Tibial nerve (tissue), 4 donors: ENCODE measurements at places on chromosomes 7 and 10. TPM values are rescaled to one million over a fixed set of nuclear protein-coding genes. Genes with fewer than 3 reads are reported as not detected.

MALRD1 gene
- total RNA-seq: 1.3 TPM

ATAD1 gene
- 27.3 TPM for total RNA-seq

C10orf95 gene
- total RNA-seq: not detected

DDC gene
- not detected for total RNA-seq

RELN gene
- 117 TPM for total RNA-seq

PLCE1 gene
- total RNA-seq: 30.6 TPM

BUD31 gene
- total RNA-seq: 75.4 TPM

UPK3BL2 gene
- 9.6 TPM for total RNA-seq

WNT2 gene
- 1.7 TPM for total RNA-seq

DNA sequence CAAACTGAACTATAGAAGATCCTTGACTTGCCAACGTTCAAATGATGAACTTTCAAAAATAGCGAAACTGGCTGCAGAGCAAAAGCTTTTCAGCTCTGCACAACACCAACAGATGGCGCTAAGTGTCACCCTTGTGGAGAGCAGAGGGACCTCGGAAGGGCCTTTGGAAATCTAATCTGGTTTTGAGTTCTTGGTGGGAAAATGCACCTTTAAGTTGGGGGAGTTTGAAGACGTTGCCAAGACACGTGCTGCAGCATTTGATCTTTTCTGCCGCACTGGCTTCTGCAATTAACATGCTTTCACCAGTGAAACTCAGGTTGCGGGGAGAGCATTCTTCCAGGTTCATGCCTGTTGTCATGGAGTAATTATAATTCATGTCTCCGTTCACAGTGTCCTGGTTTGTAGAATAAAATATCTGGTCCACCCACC lies 26.3 kb upstream of the WDR11 start:
- no peaks in the 10 kb centered on the region for H3K27me3 ChIP-seq
- H3K36me3 ChIP-seq: no peaks in the 10 kb centered on the region
- DNase-seq: no peak
- no peak overlapping the region for H3K27ac ChIP-seq
- H3K4me1 ChIP-seq: no peaks in the 10 kb centered on the region

GRCh38 chr10:46319389-46319788 lies 32.6 kb downstream of the ANTXRL start:
- no peak overlapping the region for H3K4me3 ChIP-seq
- H3K27ac ChIP-seq: no peak overlapping the region
- H3K27me3 ChIP-seq: no peaks in the 10 kb centered on the region
- DNase-seq: no peak
- no peaks in the 10 kb centered on the region for H3K4me1 ChIP-seq

DNA sequence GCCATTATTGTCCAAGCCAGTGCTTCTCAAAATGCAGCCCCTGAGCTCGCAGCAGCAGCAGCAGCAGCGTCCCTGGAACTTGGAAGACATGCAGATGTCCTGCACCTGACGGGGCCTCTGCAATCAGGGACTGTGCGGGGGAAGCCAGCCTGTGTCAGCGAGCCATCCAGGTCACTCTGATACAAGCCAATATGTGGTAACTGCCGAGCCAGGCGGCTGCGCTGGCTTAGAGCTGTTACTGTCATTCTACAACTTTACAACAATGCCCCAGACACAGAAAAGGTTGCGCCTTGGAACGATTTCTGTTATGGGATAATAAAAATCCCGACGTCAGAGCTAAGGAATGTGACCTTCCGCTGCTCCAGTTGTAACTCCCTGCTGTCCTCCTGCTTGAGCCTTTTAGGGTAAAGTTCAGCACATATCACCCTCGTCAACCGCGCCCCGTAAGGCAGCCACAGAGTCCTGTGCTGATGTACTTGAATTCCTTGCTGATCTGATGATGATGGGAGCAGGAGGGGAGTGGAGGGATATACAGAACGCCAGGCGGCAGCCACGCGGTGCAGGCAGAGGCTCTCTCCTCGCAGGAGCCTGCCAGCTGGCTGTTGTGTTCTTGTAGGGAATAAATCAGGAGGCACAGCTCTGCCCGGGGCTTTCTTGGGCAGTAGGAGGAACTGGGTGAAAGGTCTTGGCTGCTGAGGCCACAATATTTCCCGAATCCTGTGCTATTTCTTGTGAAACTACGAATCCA lies 20.0 kb upstream of the CRYGN start:
- no peaks in the 10 kb centered on the region for H3K27me3 ChIP-seq
- peaks cover 22% of the 10 kb centered on the region for H3K36me3 ChIP-seq
- DNase-seq: peak; percentile 75
- no peaks in the 10 kb centered on the region for H3K4me1 ChIP-seq
- peak overlapping the region; percentile 98 for H3K27ac ChIP-seq
- peak overlapping the region; percentile 16 for H3K4me3 ChIP-seq

DNA sequence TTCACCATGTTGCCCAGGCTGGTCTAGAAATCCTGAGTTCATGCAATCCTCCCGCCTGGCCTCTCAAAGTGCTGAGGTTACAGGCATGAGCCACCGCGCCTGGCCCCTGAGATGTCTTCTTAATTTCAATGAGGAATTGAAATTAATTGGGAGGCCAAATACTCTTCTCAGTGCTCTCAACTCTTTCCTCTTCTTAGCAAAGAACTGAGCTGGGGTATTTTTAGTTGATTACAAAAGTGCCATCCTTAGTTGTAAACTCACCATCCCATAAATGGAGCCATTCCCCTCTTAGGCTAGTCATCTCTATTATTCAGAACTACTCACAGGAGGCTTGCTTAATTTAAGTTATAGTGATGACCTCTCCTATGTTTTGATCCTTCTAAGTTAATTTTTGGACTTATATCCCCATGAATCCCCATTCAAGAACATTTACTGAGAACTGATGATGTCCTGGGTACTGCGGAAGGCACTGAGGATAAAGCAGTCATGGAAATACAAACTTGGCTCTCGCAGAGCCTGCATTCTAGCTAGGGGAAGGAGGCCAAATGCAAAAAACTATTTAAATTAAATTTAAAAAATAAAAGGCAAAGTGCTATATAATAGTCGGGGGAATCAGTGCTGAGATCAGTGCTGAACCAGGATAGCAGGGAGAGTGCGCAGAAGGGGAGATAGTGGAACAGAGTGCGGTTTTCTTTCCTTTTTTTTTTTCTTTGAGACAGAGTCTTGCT lies 145.3 kb downstream of the SFMBT2 start:
- H3K4me1 ChIP-seq: no peaks in the 10 kb centered on the region
- H3K4me3 ChIP-seq: no peak overlapping the region
- no peak for DNase-seq
- no peak overlapping the region for H3K27ac ChIP-seq
- H3K27me3 ChIP-seq: no peaks in the 10 kb centered on the region

- peaks cover under 1% of the 10 kb centered on the region for H3K4me1 ChIP-seq
- no peak overlapping the region for H3K27ac ChIP-seq
- no peak overlapping the region for H3K4me3 ChIP-seq
- H3K27me3 ChIP-seq: no peaks in the 10 kb centered on the region
- H3K36me3 ChIP-seq: no peaks in the 10 kb centered on the region
- peak; percentile 40 for DNase-seq
Observed at GRCh38 chr7:29140873-29141468, 5.4 kb downstream of the CPVL start.

- H3K27ac ChIP-seq: no peak overlapping the region
- H3K4me3 ChIP-seq: no peak overlapping the region
- H3K4me1 ChIP-seq: no peaks in the 10 kb centered on the region
- no peaks in the 10 kb centered on the region for H3K27me3 ChIP-seq
- DNase-seq: no peak
- no peaks in the 10 kb centered on the region for H3K36me3 ChIP-seq
Observed at GRCh38 chr7:128055637-128056036, 24.4 kb upstream of the LRRC4 start.

GRCh38 chr10:95536017-95536416 lies 25.2 kb downstream of the SORBS1 start:
- no peaks in the 10 kb centered on the region for H3K36me3 ChIP-seq
- H3K4me3 ChIP-seq: no peak overlapping the region
- H3K4me1 ChIP-seq: peaks cover 78% of the 10 kb centered on the region
- DNase-seq: no peak
- no peaks in the 10 kb centered on the region for H3K27me3 ChIP-seq
- peak overlapping the region; percentile 62 for H3K27ac ChIP-seq

- no peak for DNase-seq
- H3K4me1 ChIP-seq: no peaks in the 10 kb centered on the region
- peaks cover 17% of the 10 kb centered on the region for H3K36me3 ChIP-seq
- H3K27ac ChIP-seq: no peak overlapping the region
- no peak overlapping the region for H3K4me3 ChIP-seq
- no peaks in the 10 kb centered on the region for H3K27me3 ChIP-seq
Observed at GRCh38 chr10:20048161-20048560, 231.9 kb downstream of the PLXDC2 start.

- DNase-seq: no peak
- H3K27ac ChIP-seq: no peak overlapping the region
- no peaks in the 10 kb centered on the region for H3K4me1 ChIP-seq
- H3K4me3 ChIP-seq: no peak overlapping the region
Observed at GRCh38 chr7:22932896-22933295, 81.0 kb downstream of the HYCC1 start.

GRCh38 chr10:48695636-48696534 lies 11.2 kb downstream of the WDFY4 start:
- DNase-seq: no peak
- no peaks in the 10 kb centered on the region for H3K36me3 ChIP-seq
- H3K27me3 ChIP-seq: no peaks in the 10 kb centered on the region
- H3K27ac ChIP-seq: no peak overlapping the region
- H3K4me1 ChIP-seq: no peaks in the 10 kb centered on the region

DNA sequence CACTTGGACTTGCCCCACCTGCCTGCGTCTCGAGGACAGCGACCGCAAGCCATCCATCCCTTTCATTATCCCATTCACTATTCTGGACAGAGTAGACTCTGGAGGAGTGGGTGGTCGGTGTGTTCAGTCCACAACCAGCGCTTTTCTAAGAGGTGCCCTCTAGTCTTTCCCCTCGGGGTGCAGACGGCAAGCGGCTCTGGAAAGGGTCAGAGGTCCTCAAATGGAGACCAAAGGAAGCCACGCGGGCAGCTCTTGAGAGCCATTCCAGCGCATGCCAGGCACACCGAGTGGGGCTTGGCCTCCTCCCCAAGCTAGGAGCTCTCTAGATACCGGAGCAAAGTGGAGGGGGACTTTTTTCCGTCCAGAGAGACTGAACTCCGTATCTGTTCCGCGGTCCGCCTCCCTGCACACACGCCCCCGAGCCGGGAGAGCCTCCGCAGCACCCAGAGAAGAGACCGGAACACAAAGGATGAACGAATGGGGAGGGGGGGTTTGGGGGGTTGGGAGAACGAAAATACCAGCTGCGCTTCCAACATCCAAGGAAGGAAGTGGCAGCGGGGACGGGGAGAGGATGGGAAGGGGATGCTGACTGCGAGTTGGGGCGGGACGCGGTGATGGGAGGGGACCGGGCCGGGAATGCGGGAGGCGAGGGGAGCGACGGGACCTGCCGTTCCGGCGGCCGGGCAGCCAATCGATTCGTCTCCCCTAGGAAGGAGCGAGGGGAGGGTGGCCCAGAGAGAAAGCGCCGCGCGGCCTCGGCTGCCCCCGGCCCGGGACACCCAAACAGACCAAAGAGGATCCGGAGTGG lies 515 bp downstream of the GSDME start:
- H3K36me3 ChIP-seq: no peaks in the 10 kb centered on the region
- peak overlapping the region; percentile 88 for H3K4me3 ChIP-seq
- peak overlapping the region; percentile 76 for H3K27ac ChIP-seq
- peaks cover 22% of the 10 kb centered on the region for H3K4me1 ChIP-seq
- H3K27me3 ChIP-seq: no peaks in the 10 kb centered on the region

GRCh38 chr10:11882646-11883375 lies 59.7 kb downstream of the PROSER2 start:
- no peaks in the 10 kb centered on the region for H3K27me3 ChIP-seq
- H3K4me1 ChIP-seq: peaks cover 20% of the 10 kb centered on the region
- no peaks in the 10 kb centered on the region for H3K36me3 ChIP-seq
- H3K27ac ChIP-seq: no peak overlapping the region
- no peak overlapping the region for H3K4me3 ChIP-seq

GRCh38 chr7:33873518-33873917 lies 31.8 kb upstream of the BMPER start:
- H3K27me3 ChIP-seq: no peaks in the 10 kb centered on the region
- no peak overlapping the region for H3K27ac ChIP-seq
- no peak for DNase-seq
- H3K4me3 ChIP-seq: no peak overlapping the region
